Tibial nerve (tissue), 4 donors: ENCODE measurements at places on chromosomes 11 and 22. TPM values are rescaled to one million over a fixed set of nuclear protein-coding genes. Genes with fewer than 3 reads are reported as not detected.
A peak's percentile ranks its signal among the peaks of the same experiment; 100 is the strongest.

GRCh38 chr11:69004411-69005182 lies 8.4 kb downstream of the MRGPRF start:
- no peak for DNase-seq

- no peak for DNase-seq
Observed at GRCh38 chr11:19802773-19803293, 90.2 kb downstream of the NAV2 start.

ELFN2 gene
- 2.7 TPM for total RNA-seq

GRCh38 chr11:95516786-95517185 lies 272.8 kb downstream of the FAM76B start:
- no peak for DNase-seq

- DNase-seq: no peak
Observed at GRCh38 chr22:19812910-19813309, 41.8 kb downstream of the GNB1L start.

GRCh38 chr11:75475767-75476650 lies 43.0 kb upstream of the KLHL35 start:
- peak; percentile 49 for DNase-seq

DCHS1 gene
- 27.6 TPM for total RNA-seq

SYT12 gene
- total RNA-seq: not detected

AMPD3 gene
- 1.0 TPM for total RNA-seq

DNA sequence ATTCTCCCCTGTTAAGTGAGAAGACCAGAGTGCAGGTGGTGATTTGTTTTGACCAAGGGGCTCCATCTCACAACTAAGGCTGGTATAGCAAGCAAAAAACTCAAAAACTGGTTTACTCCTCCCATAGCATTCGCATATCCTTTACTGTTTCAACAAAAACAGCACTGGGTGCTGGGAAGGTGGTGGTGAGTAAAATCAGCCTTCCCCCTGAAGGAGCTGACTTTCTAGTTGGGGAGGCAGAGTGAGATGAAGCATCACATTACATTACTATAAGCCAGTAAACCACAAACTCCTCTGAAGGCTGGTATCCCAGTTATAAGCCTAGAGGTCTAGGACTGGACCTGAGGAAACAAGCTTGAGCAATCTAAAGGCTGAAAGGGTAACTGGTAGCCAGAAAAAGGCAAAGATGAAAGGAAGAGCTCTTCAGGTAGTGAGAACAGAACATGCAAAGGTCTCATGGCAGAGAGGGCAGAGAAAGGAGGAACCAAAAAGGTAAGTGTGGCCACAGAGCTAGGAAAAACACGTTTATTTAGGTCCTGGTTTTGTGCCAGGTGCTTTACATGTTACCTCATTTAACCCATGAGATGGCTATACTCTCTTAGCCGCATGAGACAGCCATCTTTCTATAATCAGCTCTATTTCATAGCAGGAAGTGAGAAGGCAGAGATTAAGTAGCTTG lies 22.3 kb downstream of the TMEM123 start:
- no peak for DNase-seq
